ENCODE measurements at places on chromosomes 2 and 18.

GRCh38 chr2:150710916-150711315 is 223.4 kb upstream of the RND3 start:
- DNase-seq: no peak

DNA sequence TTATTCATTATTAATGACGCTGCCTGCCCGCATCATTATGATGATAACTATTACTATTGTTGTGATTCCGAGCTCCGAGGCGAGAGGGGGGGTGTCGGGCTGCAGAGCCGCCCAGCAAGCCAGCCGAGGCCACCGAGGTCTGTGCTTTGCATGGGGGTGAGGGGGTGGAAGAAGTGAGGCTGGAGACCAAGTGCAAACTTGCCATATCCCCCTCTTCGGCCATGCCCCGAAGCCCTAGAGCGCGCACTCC is 3.6 kb downstream of the BCL11A start:
- DNase-seq: no peak

- peak; percentile 39 for DNase-seq
Observed at GRCh38 chr2:74957886-74958273, 563 bp upstream of the POLE4 start.

- no peak for DNase-seq
Observed at GRCh38 chr18:44724105-44724778, 43.6 kb downstream of the SETBP1 start.

DNA sequence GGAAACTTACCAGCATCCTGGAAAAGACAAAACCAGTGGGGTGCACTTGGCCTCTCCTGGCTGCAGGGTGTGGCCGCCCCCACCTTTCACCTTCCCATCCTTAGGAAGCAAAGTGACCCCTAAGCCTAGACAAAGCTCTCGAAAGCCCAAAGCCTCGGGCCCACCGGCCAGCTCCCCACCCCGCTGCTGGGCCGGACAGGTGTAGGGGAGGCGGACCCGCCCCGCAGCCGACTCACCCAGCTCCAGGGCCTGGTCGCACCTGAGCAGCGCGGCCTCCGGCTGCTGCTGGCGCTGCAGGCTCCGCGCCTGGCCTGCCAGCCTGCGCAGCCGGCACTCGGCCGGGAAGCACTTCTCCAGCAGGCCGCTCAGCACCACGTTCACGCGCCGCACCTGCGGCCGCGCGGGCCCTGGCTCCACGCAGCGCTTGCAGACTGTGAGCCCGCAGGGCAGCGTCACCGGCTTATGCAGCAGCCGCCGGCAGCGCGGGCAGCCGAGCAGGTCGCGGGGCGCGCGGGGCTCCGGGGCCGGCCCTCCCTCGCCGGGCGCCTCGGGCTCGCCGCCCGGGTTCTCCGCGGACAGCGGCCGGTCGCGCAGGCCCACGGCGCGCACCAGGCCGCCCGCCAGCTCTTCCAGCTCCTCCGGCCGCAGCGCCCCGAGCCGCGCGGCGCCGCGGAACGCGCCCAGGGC is 979 bp downstream of the LONRF2 start:
- DNase-seq: peak; percentile 82

DNA sequence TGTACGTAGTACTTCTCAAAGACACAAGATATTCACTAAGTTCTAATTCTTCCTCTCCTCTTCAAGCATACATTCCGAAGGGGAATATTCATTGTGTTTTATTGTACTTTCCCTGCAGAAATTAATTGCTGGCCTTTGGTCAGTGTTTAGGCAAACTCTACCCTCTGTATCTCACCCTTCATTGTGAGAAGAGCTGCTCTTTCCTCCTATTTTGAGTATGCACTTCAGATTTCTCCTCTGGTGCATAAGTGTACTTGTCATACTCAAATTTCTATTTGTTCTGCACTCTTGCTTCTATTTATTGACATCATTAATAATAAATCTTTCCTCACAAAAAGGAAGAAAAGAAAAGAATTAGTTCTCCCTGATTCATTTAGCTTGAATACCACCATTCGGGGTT is 485.4 kb upstream of the SLC8A1 start:
- DNase-seq: no peak

- DNase-seq: no peak
Observed at GRCh38 chr2:26924731-26925099, 45.7 kb upstream of the MAPRE3 start.

DNA sequence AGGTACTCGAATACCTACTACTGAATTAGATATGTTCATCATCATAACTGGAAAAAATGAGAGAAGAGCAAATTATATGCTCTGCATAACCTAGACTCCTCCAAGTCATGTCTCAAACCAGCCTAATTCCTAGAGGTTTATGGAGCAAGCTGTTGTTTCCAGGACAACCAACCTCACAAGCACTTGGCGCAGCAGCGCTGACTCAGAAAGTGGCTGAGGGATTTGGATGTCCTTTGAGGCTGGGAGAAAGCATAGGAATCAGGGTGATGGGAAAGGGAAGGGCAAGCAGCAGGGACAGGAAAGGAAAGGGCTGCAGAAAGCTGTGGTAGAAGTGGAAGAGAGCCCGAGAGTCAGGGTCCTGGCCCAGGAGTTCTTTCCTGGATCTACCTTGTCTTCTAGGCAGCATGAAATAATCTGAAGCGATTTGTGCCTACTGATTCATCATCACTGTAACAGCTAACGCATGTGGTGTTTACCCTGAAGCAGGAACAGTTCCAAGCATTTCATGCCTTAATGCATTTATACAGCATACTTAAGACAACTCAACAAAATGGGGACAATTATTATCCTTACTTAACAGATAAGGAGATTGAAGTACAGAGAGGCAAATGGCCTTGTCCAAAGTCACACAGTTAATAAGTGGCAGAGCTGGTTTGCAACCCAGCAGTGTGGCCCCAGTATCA is 3.7 kb downstream of the PLEK start:
- no peak for DNase-seq

GRCh38 chr2:45781464-45781811 is 130.0 kb downstream of the PRKCE start:
- DNase-seq: no peak

GRCh38 chr2:219309278-219309677 is at the start of gene PTPRN:
TSS of gene PTPRN (minus strand) at chr2:219309401. CDS start at chr2:219309332, 69 bp downstream.
- DNase-seq: no peak

DNA sequence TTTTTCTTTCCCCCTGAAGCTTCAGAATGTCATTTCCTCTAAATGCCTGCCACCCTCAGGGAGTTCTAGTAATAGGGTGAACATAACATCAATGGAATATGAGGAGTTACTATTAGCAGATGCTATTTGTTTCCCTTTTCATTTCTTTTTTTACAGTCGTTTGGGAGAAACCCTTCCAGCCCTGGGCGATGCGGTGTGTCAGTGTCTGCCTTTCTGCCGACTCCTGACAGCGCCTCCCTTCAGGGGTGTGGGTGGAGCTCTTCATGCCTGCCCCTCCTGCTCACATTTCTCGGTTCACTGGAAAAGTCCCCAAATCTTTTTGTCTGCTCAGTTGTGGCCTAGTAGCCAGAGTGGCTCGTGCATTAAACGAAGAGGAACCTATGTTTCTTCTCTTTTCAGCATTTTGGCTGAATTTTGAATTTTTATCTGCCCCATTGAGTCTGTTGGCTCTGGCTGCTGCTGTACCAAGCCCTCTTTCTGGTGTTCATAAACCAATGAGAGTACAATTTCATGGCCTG is 72.3 kb downstream of the FMNL2 start:
- no peak for DNase-seq

DNA sequence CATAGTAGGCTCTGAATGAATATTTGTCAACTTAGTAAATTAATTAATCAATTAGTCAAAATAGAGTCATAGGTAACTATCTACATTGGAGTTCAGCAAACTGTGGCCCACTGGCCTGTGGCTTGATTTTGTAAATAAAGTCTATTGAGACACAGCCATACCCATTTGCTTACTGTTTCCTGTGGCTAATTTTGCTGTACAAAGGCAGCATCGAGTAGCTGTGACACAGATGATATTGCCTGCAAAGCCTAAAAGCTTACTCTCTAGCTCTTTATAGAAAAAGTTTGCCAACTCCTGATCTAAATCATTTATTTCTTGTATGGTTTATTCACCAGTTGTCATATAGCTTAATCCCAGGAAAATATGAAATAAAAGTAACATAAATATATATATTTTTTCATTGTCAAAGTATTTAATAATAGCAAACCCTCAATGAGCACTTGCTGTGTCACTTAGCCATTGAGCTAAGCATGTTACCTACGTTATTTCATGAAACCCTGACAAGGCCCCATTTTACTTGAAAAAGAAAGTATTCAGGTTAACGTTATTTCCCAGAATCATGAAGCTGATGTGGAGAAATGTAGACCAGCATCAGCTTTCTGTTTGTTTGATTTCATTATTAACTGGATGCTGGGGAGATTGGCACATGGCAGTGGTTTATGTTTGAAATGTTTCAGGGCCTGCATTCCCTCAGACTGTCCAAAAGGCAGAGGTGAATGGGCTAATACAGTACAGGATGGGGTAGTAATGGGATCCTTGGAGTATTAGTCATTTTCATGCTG is 69.6 kb downstream of the ICOS start:
- no peak for DNase-seq

DNA sequence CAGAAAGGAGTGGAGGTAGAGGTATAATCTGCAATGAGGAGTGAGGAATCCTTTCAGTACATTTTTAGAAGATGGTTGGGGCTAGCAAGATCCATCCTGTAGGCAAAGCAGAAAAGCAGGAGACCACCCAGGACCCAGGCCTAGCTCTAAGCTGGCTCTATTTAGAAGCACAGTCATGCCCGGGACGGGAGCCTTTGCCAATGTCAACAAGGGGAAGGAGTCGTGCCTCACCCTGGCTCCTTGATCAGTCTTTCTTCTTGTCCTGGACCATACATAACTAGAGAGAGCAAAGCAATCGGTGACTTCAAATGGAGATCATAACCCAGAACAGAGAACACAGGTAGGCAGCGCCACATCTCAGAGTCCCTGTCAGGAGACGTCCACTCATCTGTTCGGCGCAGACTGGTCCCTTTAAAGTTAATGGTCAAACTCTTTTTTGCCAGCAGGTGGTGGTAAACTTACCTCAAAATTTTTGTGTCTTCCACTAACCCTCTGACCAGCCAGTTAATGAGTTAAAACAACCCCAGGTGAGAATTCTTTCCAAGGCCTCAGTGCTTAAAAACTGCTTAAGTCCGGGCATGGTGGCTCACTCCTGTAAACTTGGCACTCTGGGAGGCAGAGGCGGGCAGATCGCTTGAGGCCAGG is 8.0 kb downstream of the MC5R start:
- DNase-seq: no peak

DNA sequence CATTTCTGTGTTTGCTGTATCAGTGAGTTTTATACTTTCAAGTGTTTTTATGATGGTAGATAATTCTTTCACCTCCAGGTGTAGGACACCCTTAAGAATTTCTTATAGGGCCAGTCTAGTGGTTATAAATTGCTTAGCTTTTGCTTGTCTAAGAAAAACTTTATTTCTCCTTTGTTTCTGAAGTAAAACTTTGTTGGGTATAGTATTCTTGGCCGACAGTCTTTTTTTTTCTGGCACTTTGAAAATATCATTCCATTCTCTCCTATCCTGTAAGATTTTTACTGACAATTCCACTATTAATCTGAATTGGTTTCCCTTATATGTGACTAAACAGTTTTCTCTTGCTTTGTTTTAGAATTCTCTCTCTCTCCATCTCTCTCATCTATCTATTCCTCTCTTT is 118.7 kb upstream of the LRRTM4 start:
- no peak for DNase-seq

DNA sequence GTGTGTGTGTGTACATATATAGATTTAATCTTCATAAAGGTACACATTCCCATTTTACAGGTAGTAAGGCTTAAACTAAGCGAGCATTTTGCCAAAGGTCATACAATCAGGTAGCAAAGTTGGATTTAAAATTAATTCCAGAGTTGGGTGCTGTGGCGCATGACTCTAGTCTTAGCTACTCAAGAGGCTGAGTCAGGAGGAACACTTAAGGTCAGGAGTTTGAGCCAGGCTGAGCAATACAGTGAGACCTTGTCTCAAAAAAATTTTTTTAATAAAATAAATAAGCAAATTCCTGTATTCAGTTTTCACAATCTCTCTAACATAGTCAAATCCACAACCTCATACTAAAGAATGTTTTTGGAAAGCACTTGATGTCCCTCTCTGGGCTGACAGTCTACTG is 111.5 kb upstream of the LDLRAD4 start:
- no peak for DNase-seq

DNA sequence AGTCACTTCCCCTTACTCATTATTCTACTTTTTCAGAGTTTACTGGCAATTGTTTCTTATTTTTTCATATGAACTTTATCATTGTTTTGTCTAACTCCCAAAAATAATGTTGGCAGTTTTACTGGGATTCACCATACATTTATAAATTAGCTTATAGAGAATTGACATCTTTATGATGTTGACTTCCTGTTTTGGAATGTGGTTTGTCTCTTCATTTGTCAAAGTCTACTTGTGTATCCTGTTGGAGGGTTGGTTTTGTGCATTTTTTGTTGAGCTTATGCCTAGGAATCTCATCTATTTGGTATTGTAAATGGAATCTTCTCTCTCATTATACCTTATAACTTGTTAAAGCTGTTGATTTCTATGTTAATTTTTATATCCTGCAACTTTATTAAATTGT is 16.4 kb downstream of the EPC2 start:
- peak; percentile 28 for DNase-seq

DNA sequence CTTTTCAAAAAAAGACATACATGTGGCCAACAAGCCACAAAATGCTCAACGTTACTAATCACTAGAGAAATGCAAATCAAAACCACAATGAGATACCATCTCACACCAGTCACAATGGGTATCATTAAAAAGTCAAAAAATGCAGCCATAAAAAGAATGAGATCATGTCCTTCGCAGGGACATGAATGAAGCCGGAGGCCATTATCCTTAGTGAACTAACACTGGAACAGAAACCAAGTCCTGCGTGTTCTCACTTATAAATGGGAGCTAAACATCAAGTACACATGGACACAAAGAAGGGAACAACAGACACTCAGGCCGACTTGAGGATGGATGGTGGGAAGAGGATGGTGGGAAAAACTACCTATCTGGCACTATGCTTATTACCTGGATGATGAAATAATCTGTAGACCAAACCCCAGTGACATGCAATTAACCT is 17.8 kb upstream of the ATL2 start:
- DNase-seq: peak; percentile 52

DNA sequence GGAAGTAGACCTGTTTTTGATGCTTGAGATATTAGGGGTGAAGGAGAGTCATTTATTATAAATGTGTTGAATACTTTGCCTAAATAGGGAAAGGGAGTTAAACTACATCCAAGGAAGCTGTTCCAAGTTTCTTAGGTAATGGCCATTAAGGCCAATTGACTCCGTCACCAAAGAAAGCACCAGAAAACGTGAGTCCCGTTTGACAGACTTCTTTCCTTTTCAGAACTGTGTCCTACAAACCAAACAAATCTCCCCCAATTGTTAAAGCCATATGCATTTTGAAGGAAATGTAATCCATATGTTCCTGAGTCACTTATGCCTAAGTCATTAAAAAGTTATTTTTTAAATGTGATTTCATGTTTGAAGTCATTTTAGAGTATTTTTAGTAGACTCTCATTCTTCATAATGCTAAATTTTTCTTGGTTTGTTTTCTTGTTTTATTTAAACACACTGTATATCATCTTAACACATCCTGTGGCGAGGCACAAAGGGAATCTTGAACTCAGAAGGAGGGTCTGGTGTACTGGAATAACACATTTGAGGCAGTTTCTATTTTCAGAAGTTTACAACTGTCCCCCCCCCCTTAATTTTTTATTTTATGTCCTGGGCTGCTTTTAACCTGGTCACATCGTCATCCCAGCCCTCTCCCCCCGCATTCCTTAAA is 133.7 kb downstream of the RHBDD1 start:
- DNase-seq: no peak

Data from common myeloid progenitor, CD34-positive (primary cell).